ENCODE measurements at places on chromosomes 2 and 18. TPM values are rescaled to one million over a fixed set of nuclear protein-coding genes. Genes with fewer than 3 reads are reported as not detected.

The ERICH2 gene
- 1.6 TPM for total RNA-seq

The LYPD6B gene
- 5.8 TPM for total RNA-seq

The NFATC1 gene
- 1.4 TPM for total RNA-seq

The ASTL gene
- total RNA-seq: not detected
